ENCODE measurements at places on chromosomes 1 and 21. TPM values are rescaled to one million over a fixed set of nuclear protein-coding genes. Genes with fewer than 3 reads are reported as not detected.

The HSD11B1 gene
- total RNA-seq = 5.0 TPM

The GPR37L1 gene
- 0.17 TPM for total RNA-seq

The DNAH14 gene
- 8.9 TPM for total RNA-seq

The C1orf53 gene
- total RNA-seq = 5.4 TPM

The EPS15 gene
- total RNA-seq = 84.3 TPM

The CD53 gene
- total RNA-seq = 62.0 TPM

The ZNF436 gene
- 13.7 TPM for total RNA-seq

The EPHA2 gene
- 5.8 TPM for total RNA-seq

The SPRR2G gene
- total RNA-seq = not detected

The LRRIQ3 gene
- total RNA-seq = not detected

The ITLN1 gene
- total RNA-seq = not detected

- no peak for DNase-seq
Observed at GRCh38 chr1:34771573-34772371, 9.2 kb upstream of the GJB3 start.

DNA sequence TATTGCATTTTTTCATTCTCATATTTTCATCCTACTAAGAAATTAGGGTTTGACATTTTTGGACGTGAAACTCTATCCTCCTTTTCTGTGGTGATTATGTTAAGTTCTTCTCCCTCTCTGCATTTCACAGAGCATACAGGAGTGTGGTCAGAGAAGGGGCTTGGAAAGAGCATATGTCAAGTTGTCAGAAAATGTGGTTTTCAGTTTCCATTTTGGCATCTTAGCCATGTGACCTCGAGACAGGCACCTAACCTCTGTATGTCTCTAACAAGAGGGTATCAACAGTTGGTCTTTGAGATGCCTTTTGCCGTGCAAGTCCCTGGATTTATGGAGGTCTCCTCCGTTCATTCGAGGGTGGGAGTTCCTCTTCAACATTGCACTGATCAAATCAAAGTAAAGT lies 140.7 kb downstream of the CYYR1 start:
- peak; percentile 68 for DNase-seq

GRCh38 chr1:161084597-161084988 lies 4.8 kb downstream of the NECTIN4 start:
- no peak for DNase-seq

- no peak for DNase-seq
Observed at GRCh38 chr1:167627865-167628641, 2.0 kb upstream of the RCSD1 start.

GRCh38 chr1:228085287-228085951 lies 2.9 kb downstream of the ARF1 start:
- DNase-seq = no peak

GRCh38 chr1:101388904-101389546 lies 152.2 kb downstream of the S1PR1 start:
- DNase-seq = no peak

- no peak for DNase-seq
Observed at GRCh38 chr21:44304877-44305293, 5.0 kb downstream of the PFKL start.
